ENCODE measurements at places on chromosomes 16 and 17.
A peak's percentile ranks its signal among the peaks of the same experiment; 100 is the strongest.

- DNase-seq = no peak
These were observed 2.6 kb downstream of the ZC3H7A start for GRCh38 chr16:11794447-11794846.

- no peak for DNase-seq
These were observed 42.8 kb downstream of the ABCC12 start for GRCh38 chr16:48113001-48113400.

- DNase-seq = no peak
These were observed 8.8 kb downstream of the EEF2K start for GRCh38 chr16:22214889-22215288.

DNA sequence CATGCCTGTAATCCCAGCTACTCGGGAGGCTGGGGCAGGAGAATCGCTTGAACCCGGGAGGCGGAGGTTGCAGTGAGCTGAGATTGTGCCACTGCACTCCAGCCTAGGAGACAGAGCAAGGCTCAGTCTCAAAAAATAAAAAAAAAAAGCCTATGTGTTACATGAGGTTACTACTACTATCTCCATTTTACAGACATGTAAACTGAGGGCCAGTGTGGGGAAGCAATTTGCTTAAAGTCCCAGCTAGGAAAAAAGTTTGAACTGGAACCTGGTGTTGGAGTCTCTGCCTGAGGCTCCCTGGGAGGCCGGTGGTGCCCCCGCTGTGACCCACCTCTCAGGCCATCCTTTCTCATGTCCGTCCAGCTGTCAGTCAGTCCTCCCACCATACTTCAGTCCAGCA is 4.5 kb downstream of the SLC13A2 start:
- no peak for DNase-seq

GRCh38 chr16:68719993-68720489 is 17.1 kb upstream of the CDH1 start:
- DNase-seq = no peak

GRCh38 chr17:27361695-27362094 is 67.8 kb downstream of the WSB1 start:
- no peak for DNase-seq

DNA sequence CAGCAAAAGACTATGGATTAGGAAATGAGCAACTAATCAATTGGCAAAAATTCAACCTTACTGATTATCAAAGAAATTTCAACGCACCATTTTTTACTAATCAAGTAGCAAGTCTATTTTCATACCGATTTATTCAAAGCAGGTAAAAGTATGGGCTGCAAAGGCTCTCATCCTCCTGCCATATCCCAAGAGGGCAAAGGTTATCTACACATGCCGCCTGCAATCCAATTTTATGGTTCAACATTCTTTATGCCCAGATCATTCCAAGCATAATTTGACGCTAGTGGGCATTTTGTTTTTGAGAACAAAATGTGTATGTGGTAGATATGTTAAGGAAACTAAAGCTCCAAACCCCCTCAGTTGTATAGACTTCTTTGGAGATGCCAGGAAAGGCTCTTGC is 270.6 kb downstream of the MAF start:
- no peak for DNase-seq

- no peak for DNase-seq
These were observed 128.6 kb downstream of the SHISA6 start for GRCh38 chr17:11369575-11369974.

GRCh38 chr17:49580055-49580721 is 4.5 kb downstream of the NXPH3 start:
- DNase-seq = no peak

DNA sequence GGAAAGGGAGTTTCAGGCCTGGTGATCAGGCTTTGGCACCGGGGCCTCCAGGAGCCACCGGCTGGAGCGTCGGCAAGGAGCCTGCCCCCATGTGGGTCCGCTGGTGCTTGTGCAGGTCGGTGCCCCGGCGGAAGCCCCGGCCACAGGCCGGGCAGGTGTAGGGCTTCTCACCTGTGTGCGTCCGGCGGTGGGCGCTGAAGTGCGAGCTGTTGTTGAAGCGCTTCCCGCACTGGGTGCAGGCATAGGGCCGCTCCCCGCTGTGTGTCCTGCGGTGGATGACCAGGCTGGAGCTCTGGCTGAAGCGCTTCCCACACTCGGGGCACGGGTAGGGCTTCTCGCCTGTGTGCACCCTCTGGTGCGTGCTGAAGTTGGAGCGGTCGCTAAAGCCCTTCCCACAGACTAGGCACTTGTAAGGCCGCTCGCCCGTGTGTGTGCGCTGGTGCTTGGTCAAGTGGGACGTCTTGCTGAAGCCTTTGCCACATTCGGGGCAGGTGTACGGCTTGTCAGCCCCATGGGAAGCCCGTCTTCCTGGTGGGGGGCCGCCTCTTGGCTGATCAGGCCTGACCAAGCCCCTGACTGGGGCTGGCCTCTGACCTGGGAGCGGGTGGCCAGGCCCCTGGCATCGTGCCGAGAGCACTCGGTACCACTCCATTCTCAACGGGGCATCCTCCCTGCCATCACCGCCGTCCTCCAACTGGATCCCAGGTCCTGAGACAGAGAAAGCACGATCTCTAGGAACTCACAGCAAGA is 14.4 kb downstream of the ZNF500 start:
- no peak for DNase-seq

GRCh38 chr17:69445132-69445531 is 30.6 kb downstream of the MAP2K6 start:
- DNase-seq = no peak

GRCh38 chr17:17070931-17071330 is 28.7 kb downstream of the MPRIP start:
- DNase-seq = no peak

DNA sequence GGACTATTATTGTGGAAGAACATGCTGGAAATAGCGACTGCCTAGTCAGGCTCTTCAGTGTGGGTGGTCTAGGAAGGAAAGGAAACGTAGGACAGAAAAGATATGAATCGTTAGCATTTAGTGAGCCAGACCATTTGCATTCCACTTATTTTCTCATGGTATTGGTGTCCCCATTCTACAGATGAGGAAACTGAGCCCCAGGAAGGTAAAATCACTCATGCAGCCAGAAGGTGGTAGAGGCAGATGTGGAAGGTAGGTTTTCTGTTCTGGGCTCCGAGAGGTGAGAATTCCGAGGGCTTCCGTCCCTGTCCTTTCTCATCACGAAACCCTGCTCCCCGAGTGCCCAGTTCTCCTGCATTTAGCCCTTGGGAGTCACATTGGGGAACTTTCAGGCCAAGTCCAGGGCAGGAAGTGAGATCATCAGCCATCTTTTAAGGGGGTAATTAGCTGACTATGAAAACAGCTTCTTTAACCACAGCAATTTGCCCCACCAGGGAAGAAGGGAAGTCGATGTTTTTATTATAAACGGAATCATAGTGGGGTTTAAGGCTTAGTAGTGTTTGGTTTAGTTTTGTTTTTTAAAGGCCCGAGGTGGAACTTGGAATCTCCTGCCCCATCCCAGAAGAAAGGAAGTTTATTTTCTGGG is 110.7 kb upstream of the IRX3 start:
- DNase-seq = no peak

GRCh38 chr17:70158180-70158579 is 11.2 kb upstream of the KCNJ2 start:
- DNase-seq = no peak

DNA sequence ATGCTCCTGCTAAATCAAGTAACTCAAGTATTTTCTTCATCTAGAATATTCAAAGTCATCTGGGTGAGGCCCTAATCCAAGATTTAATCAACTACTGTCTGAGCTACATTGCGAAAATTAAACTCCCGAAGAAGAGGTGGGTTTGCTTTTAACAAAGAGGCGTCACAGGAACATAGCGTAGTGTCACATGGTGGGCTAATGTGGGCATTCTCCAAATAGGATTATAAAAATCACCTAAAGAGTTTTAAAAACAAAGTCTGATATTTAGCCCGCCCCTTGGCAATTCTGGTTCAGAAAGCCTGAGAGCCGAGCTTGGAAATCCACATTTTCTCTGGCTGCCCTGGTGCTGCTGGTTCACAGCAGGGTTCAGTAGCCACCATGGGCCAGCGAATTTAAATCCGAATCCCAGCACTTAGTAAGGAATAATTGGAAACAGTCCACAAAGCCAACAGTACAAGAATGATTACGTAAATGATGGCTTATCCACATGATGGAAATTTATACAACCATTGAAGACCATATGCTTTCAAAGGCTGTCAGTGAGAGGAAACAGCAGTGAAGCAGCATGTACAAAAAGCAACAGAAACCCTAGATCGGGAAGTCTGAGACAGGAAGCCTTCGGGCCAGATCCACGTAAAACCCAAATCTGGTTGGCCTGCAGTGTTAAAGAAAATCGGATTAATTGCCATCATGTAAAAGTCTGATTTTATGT is 8.8 kb downstream of the PMM2 start:
- DNase-seq = no peak

DNA sequence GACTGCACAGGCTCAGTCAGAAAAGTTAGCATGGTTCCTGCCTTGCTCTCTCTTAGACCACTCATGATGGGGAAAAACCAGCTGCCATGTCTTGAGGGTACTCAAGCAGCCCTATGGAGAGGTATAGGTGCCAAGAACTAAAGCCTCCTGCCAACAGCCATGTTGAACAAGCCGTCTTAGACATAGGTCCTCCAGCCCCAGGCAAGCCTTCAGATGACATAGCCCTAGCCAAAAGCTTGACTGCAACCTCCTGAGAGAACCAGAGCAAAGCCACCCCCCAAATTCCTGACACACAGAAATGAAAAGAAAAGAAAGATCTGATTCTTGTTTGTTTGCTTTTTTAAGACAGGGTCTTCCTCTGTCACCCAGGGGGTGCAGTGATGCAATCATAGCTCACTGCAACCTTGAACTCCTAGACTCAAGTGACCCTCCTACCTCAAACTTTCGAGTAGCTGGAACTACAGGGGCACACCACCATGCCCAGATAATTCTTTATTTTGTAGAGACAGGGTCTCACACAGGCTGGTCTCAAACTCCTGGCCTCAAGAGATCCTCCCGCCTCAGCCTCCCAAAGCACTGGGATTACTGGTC is 36.3 kb downstream of the CMTM3 start:
- no peak for DNase-seq

- no peak for DNase-seq
These were observed 98.6 kb downstream of the CYB561 start for GRCh38 chr17:63347475-63347874.

GRCh38 chr16:64687786-64688185 is 434.1 kb downstream of the CDH11 start:
- no peak for DNase-seq

DNA sequence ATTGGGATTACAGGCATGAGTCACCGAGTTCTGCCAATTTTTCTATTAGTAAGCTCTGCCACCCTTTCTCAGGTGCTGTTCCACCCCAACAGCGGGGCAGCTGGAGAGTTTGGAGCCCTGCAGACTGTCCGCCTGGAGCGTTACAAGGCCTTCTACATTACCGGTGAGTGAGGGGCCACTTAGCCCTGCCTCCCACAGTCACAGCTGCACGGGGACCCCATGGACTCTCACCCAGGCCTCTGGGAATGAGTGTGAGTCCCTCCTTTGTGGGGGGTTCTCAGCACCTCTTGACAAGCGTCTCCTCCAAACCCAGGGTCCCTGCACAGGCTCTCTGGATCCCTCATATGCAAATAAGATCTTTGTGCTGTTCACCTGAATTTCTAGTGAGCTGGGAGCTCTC is 56.0 kb downstream of the WIPI1 start:
- DNase-seq = no peak

- no peak for DNase-seq
These were observed 169.7 kb upstream of the IRX3 start for GRCh38 chr16:54456291-54456690.

DNA sequence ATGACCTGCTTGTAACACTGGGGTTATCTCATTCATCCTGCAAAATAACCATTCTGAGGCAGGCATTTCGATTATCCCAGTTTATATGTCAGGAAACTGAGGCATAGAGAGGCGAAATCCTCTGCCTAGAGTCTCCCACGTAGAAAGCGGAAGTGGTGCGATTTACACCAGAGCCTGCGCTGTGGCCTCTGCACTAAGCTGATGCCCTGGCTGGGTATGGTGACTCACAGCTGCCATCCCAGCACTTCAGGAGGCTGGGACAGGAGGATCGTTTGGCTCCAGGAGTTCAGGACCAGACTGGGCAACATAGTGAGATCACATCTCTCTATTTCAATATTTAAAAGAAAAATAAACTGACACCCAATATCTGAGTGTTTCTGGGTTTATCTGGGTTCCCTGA is 59.3 kb upstream of the BCO1 start:
- no peak for DNase-seq

- DNase-seq = no peak
These were observed 22.8 kb downstream of the PGS1 start for GRCh38 chr17:78401246-78401645.

- no peak for DNase-seq
These were observed 8.3 kb downstream of the CNTNAP1 start for GRCh38 chr17:42690596-42690995.

GRCh38 chr17:30565073-30565935 is 88.1 kb downstream of the GOSR1 start:
- DNase-seq = no peak

GRCh38 chr16:84884596-84885341 is 65.0 kb downstream of the CRISPLD2 start:
- DNase-seq = no peak

DNA sequence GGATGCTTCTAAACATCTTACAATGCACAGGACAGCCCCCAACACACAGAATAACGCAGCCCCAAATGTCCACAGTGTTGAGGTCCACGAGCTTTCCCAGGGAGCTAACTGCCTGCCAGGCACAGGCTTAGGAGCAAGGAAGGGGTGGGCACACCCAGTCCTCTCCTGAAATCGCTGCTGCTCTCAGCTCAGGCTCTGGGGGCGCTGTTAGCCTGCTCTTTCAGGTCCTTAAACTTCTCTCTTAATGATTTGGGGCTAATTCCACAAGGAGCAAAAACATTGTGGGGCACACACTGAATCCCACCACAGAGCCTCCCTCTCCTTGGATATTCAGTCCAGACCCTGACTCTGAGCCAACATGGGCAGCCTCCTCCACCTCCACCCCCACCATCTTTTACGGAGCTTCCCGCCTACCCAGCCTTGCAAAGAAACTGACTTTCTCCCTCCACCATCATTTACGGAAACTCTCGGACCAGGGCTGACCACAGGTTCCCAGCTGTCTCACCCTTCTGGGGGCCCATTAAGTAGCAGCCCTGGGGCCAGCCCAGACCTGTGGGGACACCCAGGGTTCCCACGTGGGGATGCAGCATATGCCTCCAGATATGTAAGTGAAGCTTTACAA is 1.1 kb downstream of the CD300H start:
- no peak for DNase-seq

GRCh38 chr16:11076259-11077018 is 132.1 kb downstream of the CLEC16A start:
- DNase-seq = no peak

DNA sequence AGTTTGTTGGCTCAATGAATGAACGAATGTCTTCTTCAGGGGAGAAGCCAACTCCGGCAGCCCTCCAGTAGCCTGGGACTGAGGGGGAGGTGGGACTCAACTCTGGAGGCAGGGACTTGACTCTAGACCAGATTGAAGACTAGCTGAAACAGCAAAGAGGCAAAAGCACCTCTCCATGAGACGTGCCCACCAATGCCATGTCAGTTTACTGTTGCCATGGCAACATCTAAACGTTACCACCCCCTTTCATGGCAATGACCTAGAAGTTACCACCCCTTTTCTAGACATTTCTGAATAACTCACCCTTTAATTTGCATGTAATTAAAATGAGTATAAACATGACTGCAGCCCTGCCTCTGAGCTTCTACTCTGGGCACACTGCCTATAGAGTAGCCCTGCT is 91.8 kb downstream of the ASIC2 start:
- DNase-seq = no peak

- DNase-seq = no peak
These were observed 21.4 kb upstream of the NPTX1 start for GRCh38 chr17:80497726-80498241.

GRCh38 chr16:17470908-17471718 is at the start of gene XYLT1:
Gene XYLT1, minus strand, starts transcription at chr16:17470960. Its CDS starts 164 bp downstream, at chr16:17470796.
- DNase-seq = peak; percentile 68

GRCh38 chr17:67759355-67760171 is 41.8 kb downstream of the NOL11 start:
- DNase-seq = no peak

Data from activated T-cell treated with anti-CD3 and anti-CD28 coated beads, Interleukin-2, amount 50 U/mL, for 1 hour (primary cell).